ENCODE measurements at places on chromosomes 4 and X.

DNA sequence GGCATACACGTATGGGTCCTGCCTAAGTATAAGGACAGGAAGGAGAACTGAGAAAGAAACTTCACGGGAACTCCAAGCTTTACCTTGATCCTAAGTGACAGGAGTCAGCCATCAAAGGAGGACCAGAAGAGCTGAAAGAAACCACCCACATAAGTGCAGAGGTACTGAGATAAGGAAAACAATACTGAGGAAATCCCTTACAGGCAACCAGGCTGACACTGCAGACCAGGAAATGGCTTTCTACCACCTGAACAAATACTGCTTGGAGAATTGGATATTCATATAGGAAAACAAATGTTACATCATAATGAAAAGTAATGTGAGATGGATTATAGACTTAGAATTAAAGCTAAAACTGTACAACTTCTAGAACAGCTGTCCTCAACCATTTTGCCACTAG lies 127.0 kb downstream of the IL15 start:
- DNase-seq = no peak

DNA sequence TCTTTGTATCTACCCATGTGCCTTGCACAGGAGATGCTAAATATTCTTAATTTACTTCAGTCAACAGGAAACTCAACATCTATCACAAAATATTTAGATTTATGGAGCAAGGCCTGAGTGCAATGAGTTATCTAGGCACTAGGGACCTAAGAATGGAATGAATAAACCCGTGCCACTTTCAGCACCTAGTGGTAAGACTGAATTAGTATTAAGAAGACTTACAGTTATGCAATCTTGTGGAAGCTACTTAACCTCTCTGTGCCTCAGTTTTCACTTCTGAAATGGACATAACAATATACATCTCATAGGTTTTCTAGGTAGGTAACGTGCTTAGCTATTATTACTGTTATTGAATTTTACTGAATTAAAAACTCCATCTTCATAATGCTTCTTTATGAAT lies 144.6 kb upstream of the MAP3K15 start:
- no peak for DNase-seq

DNA sequence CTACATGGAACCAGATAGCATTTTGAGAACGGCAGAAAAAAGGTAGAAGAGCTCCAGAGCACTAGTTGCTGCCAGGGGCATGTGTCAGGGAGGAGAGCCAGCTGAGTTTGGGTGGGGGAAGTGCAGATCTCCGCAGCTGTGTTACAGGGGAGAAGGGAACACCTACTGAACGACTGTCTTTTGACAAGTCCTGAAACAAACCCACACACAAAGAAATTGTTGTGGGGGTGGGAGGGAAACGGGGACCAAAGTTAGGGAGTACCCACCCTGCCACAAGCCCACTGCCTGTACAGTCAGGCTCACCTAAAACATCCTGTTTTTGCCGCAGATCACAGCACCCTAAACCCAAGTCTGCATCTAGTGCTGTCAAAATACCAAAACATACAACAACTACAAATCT lies 55.5 kb downstream of the LEF1 start:
- no peak for DNase-seq

DNA sequence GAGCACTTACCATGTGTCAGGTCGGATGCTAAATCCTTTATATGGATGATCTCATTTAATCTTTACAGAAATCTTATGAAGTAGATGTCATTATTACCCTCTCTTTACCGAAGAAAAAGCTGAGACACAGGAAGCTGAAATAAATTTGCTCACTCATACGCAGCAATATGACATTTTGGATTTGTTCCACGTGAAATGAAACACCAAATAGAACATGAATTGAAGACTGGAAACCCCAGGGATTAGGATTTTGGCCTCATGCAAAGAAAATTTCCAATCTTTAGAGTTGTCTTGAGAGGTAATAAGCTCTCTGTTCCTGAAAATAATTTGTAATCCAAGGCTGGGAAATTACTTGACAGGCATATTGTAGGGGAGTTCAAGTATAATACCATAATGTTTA lies 354.4 kb upstream of the CLNK start:
- no peak for DNase-seq

GRCh38 chrX:29071525-29072320 lies 484.5 kb downstream of the IL1RAPL1 start:
- DNase-seq = no peak

GRCh38 chr4:14908635-14909034 lies 93.6 kb upstream of the CPEB2 start:
- DNase-seq = no peak

DNA sequence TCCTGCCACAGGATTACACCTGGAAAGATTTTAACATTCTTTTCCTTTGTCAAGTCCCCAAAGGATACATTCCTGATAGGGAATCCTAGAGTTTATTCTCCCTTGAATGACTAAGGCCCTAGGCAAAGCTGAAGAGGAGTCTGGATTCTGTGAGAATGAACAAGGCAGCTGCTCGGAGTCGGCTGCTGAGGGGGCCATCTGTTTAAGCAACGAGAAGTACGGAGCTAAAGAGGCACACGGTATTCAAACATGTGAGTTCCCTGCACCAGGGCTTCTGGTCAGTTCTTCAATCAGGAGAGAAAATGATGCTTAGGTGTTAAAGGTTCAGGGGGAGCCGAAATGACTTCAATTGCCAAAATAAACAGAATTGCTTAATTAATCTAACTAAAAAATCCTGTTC lies 97.6 kb downstream of the MGST2 start:
- no peak for DNase-seq

DNA sequence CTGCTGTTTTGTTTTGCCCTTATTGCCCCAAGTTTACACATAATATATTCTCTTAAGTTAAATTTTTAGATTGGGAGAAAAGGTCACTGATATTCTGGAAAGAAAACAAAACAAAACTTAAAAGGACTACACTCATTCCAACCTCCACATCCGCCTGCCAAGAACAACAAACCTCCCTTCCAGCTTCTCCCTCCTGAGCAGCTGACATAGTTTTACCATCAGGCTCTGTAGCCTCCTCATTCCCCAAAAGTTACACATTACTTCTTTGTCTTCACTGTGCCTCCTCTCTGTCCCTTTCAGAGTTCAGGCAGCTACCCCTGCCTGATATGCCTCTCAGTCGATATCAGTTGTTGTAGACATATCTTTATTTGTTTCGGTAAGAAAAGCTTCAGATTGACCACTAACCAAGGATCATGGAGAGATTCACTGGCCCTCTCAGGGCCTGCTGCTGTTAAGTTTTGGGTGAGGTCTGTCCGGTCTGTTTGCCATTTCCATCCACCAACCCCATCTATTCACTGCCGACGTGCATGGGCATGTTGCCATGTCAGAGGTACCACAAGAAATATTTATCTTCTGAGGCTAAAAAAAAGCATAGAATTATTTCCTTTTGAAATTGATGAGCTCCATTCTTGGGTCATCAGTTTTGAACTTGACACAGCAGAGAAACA lies 164.1 kb downstream of the GASK1B start:
- no peak for DNase-seq

DNA sequence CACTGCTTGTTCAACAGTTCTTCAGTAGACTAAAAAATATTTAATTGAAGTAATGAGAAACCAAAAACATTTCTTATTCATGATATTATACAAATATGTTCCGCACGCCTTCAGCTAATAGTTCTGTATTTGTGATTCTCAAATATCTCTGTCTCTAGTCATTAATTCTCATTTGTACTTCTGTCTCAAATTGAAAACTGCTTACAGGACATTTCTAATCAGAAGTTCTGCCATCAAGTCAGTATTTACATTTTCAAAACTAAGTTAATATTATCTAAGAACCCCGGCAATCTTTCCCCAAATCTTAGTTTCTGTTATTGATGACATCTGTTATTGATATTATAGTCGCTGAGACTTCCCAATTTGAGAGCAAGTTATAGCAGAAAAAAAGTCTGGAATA lies 78.6 kb upstream of the PGRMC2 start:
- no peak for DNase-seq

DNA sequence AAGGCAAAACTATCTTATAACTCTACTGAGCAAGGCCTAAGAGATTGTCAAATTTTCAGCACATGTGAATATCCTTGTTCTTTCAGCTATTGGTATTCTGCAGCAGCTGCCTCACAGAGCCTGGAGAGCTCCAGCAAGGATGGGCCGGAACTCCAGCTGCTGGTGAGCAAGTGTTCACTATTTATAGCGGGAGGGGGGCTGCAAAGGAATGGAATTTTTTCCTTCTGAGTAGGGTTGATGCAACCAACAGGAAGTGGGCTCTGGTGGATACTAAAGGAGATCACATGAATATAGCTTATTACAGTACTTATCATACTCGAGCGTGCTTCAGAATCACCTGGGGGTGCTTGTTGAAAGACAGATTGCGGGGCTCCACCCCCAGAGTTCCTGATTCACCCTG lies 20.2 kb upstream of the SETD7 start:
- DNase-seq = no peak

- DNase-seq = no peak
Measured at GRCh38 chr4:44017422-44017739, 431.2 kb downstream of the KCTD8 start.

- DNase-seq = no peak
Measured at GRCh38 chr4:185469580-185470154, 1.9 kb downstream of the CCDC110 start.

- no peak for DNase-seq
Measured at GRCh38 chr4:183030309-183030708, 68.7 kb upstream of the WWC2 start.

- DNase-seq = no peak
Measured at GRCh38 chrX:23699636-23700194, 32.4 kb downstream of the PRDX4 start.

- DNase-seq = no peak
Measured at GRCh38 chr4:155822572-155822971, 43.5 kb downstream of the ASIC5 start.

DNA sequence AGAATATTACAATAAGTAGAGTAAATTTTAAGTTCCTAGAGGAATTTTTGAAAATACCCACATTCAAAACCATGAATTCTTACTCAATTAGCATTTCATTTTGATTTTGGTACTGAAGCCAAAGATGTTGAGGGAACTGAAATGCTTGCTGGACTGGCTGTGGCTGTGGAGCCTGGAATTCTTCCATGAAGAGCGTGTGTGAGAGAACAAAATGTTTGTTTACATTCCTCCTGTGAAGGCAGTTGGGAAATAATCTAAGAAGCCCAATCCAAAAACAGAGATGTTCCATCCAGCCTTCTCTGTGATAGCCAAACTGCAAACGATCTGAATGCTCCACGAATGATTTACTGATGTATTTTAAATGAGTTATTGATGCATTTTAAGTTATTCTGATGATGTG lies 3.8 kb upstream of the ADH1B start:
- no peak for DNase-seq

DNA sequence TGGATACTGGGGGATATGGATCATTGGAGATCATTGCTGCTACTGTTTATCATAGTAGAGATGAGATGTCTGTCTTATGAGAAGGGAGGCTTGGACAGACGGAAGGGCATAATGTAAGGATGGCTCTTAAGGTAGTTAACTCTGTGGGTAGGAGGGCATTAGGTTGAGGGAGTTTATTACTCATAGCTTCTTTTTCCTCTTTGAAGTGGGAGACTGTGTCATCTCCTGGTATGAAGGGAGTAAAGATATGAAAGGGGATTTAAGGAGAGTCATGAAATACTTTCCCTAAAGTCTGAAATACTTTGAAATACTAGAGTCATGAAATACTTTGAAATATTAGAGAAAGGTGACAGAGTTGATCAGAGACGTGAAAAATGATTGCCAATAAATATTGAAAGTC lies 255.5 kb upstream of the PITX2 start:
- no peak for DNase-seq

DNA sequence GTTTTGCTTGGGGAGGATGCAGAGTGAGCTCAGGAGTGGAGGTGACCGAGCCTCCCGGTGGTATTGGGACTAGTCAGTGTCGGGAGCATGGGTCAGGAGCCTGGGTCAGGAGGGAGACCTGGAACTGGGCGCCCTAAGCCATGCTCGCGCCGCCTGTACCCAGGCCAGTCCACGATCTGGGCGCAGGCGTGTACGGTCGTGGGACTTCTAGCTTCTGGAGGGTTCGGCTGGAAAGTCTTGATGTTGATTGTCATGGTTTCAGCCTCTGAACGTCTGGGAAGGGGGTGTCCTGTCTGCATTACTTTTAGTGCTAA lies 244 bp downstream of the EIF2S3 start:
- no peak for DNase-seq

DNA sequence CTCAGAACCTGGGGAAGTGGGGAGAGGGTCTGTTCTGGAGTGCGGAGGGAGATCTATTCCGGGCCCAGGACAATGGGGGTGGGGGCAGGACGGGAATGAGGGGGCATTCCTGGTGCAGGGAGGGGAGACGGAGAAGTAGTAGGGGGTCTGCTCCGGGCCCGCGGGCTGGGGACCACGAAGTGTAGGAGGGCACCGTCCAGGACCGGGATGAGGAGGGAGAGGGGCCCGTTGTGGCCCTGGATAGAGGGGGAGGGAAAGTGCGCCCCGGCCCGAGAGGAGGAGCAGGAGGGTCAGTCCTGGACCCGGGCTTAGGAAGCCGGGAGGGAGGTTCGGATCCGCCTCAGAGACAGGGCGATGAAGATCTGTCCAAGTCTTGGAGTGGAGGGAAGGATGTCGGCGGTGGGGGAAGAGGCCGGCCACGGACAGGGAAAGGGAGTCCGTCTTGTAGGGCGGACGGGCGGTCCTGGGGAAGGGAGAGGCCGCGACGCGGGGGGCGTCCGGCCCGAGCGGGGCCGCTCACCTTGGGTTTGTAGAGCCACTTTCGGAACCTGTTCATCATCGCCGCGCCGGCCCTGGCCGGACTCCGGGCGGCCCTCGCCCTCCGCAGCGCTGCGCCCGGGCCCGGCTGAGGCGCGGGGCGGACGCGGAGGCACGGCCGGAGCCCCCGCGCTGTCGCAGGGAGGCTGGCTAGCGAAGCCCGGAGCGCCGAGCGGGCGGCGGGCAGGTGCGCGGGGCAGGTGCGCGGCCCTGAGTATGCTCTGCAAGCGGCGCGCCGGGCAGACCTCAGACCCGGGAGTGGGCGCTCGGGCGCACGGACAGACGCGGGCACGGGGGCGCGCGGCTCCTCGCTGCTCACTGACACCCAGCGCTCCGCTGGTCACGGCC lies at the start of gene ZFYVE28:
Gene ZFYVE28, minus strand, starts transcription at position 881 of the 885 bp plus-strand sequence. Its CDS starts 322 bp downstream, at position 559.
- no peak for DNase-seq

GRCh38 chrX:121151293-121151692 lies 103.9 kb downstream of the GLUD2 start:
- no peak for DNase-seq

GRCh38 chrX:104795804-104796203 lies 229.8 kb downstream of the IL1RAPL2 start:
- DNase-seq = no peak

DNA sequence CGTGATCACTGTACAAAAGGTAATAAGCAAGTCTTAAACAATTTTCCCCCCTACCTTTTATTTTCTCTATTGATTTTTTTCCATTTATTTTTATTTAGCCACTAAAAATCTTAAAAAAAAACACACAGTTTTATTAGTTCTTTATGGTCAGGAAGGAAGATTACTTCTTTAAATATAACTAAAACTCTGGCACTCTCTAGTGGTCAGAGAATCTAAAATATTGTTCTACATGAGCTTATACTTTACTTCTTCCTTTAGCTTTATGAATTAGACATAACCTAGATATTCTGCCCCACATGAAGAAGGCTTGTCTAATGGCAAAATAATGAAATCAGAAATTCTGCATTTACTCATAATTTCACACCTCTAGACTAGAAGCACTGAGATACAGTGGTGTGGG lies 135.2 kb downstream of the PDE5A start:
- no peak for DNase-seq

All from GM12864 (cell line).